ENCODE measurements at places on chromosomes 1 and 21.

GRCh38 chr1:46481961-46482360 is 7.7 kb upstream of the DMBX1 start:
- DNase-seq = no peak

- DNase-seq = no peak
Observed at GRCh38 chr1:114588196-114588689, 6.8 kb upstream of the BCAS2 start.

DNA sequence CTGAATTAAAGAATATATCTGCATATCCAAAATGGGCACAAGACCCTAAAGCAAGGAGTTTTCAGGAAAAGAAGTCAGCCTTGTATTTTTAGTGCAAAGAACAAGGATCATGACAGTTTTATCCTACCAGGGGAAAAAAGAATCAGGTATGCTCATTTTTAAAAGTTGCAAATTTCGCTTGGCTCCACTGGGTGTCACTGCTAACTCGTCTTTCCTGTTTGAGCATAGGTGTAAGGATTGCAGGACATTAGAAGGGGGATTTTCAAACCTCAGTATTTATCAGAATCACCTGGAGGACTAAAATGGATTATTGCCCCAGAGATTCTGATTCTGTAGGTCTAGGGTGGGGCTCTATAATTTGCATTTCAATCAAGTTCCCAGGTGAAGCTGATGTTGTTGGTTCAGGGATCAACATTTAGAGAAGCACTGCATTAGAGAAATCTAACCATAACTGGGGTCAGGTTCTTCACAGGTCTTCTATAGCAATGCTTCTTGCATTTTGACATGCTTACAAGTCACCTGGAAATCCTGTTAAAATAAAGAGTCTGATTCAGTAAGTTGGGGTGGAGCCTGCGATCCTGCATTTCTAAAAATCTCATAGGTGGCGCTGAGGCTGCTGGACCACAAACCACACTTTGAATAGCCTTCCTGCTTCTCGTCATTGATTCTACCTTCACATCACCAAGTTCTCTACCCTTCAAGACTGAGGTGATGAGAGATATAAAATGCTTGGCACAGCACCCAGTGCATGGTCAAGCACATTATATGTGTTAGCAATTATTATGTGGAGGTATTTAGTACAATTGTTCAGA is 39.6 kb downstream of the NUF2 start:
- no peak for DNase-seq

- DNase-seq = no peak
Observed at GRCh38 chr1:92004129-92004528, 25.7 kb upstream of the EPHX4 start.

GRCh38 chr1:34845131-34845901 is 14.2 kb downstream of the SMIM12 start:
- DNase-seq = no peak

GRCh38 chr1:214747050-214747635 is 144.1 kb downstream of the CENPF start:
- no peak for DNase-seq

GRCh38 chr1:12615159-12615864 is 2.7 kb downstream of the DHRS3 start:
- DNase-seq = no peak

GRCh38 chr1:87796471-87796901 is 467.8 kb downstream of the LMO4 start:
- DNase-seq = no peak

DNA sequence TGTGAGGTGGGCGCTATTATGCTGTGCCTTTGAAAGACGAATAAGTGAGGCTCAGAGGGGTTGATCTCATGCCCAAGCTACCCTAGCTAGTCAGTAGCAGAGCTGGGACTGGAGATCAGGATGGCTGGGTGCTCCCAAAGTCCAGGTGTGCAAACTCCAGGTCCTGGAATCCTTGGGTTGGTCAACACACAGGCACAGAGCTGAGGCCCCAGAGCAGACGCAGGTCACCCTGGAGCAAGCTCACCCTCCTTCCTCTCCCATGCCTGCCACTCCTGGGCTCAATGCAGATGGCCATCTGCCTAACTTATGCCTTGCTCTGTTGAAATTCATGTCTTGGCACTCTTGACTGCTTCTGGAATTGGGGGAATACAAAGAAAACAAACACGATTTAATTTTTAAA is 587.2 kb downstream of the PTPRU start:
- no peak for DNase-seq

GRCh38 chr1:154822717-154823116 is 47.4 kb downstream of the KCNN3 start:
- DNase-seq = no peak

GRCh38 chr1:240646571-240647240 is 34.8 kb upstream of the GREM2 start:
- no peak for DNase-seq

GRCh38 chr1:16181887-16182719 is 26.2 kb upstream of the EPHA2 start:
- DNase-seq = peak; percentile 80

DNA sequence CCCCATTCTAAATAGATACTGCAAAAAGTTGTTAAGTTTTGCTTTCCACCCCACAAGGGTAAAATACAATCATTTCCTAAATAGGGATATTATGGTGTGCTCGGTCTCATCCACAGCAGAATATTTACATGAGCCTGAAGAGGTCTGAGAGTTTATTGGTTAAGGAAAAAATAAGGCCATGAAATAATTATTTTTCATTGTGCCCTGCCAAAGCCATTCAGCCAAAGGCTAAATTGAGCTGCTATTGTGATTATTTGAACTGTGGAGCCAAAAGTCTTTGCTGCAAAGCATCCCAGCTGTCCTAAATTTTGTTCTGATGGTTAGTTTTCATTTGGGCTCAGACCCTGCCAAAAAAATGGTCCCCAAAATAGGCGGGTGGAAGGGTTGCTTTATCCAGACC is 298.7 kb upstream of the ESRRG start:
- no peak for DNase-seq

DNA sequence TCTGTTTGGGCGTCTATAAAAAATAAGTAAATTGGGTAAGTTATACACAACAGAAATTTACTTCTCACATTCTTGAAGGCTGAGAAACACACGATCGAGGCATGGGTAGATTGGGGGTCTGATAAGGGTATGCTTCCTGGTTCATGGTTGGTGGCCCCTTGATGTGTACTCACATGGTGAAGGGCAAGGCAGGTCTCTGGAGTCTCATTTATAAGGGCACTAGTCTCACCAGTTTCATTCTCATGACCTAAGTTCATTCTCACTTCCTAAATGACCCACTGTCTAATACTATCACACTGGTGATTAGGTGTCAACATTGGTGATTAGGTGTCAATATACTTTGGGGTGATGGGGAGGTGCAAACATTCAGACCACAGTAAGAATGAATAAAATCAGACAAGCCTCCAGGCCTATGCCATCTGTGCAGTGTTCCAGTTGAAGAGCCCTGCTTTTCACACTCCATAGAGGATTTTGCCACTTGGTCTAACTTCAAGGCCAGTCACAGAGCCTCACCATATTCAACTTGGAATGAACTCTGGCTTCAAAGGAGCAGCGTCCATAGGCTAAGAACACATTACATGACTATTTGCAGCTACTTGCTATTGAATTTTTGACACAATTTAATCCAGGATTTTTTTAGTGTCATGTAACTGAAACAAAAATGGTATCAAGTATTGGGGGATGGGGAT is 2.5 kb upstream of the GBP4 start:
- DNase-seq = no peak

GRCh38 chr21:25956993-25957714 is 213.4 kb downstream of the APP start:
- DNase-seq = peak; percentile 66

DNA sequence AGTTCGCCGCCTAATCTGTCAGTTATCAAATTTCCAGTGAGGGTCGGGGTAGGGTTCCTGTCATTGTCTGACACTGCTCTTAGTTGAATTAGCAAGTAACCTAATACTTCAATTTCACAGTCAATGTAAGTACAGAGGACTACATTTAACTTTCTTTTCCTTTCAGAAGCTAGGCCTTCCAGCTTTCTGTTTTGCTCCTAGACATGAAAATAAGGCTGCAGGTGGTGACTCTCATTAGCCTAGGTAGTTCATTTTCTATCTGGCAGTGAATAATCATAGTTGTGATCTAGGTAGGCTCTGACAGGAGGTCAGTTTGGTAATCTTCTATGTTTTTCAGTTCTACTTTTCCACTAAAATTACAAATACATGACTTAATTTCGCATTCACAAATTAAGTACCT is 783.1 kb downstream of the MRPL39 start:
- no peak for DNase-seq

DNA sequence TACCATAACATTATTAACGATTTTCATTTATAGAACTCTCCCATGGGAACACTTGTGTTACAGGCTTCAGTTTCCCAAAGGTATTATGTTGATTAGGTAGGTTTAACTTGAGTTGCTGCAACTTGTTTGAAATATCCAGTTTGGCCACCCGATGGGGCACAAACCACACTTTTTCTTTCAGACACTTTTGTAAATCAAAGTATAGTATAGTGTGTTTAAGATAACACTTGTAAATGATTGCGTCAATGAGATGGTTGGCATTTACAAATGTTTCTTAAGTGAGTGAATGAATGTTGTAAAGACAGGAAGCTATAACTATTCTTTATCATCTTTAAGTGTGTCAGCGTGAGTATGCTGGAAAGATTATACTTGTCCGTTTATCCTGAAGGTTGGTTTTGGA is 4.3 kb downstream of the XPR1 start:
- no peak for DNase-seq

DNA sequence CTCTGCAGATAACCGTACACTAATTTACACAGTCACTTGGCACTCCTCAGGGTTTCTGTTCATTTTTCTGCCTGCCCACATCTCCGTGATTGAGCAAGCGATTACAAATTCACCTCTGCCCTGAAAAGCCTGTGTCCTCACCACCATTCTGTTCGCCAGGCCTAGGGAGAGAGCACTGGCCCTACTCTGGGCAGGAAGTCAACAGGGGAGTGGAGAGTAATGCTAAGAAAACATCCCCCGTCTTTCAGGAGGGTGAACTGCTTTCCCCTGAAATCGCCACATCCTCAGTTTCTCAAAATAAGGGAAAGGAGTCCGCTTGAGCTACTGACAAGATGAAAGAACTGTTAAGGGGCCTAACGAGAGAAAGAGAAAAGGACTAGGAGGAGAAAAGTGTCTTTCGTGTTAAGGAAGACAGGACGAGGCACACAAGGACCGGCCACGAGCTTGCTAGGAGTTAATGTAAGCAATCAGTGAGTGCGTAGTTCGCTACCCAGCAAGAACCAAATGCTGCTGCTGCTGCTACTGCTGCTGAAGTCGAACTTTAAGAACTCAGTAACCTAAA is 632 bp downstream of the PEX19 start:
- no peak for DNase-seq

DNA sequence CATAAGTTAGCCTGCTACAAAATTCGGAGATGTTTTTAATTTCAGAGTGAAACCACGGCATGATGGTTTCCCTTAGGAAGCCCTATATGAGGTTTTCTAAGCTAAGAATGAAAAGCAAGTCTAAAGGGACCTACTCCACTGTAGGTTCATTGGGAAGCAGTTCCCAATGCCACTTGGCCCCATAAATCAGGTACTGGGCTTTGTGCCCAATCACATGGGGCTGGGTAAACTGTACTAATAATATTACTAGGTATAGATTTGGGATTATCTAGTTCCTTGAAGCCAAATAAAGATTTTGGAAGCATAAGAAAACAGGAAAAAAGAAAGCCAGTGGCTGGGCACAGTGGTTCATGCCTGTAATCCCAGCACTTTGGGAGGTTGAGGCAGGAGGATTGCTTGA is 19.1 kb upstream of the ANGPTL7 start:
- no peak for DNase-seq

DNA sequence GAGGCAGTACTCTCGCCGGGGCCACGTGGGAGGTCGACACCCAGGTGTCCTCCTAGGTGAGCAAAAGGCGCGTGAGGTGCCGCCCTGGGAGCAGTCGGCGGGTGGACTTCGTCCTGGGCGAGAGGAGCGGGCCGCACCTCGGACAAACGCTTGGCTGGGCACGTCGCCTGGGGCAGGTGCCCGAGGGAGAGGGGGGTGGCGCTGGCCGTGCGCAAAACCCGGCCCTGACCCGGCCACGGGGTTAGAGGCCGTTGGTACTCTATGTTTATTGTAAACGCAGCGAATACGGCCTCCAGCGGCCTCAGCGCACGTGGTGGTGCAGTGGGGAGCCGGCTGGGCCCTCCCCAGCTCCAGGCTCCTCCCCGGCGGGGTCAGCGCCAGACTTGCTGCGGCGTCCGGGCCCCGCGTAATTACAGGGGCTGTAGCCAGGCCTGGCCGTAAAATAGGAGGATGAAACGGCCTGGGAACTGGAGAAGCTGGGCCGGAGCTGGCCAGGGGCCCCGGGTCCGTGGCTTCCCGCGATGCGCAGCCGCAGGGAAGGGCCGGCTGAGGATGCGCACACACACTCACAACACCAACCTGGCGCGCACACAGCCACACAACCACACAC is 1.6 kb upstream of the EFNA1 start:
- DNase-seq = no peak

GRCh38 chr21:15472108-15473040 is 257.4 kb upstream of the USP25 start:
- DNase-seq = no peak

- DNase-seq = no peak
Observed at GRCh38 chr1:211495584-211495983, 3.6 kb upstream of the RD3 start.

DNA sequence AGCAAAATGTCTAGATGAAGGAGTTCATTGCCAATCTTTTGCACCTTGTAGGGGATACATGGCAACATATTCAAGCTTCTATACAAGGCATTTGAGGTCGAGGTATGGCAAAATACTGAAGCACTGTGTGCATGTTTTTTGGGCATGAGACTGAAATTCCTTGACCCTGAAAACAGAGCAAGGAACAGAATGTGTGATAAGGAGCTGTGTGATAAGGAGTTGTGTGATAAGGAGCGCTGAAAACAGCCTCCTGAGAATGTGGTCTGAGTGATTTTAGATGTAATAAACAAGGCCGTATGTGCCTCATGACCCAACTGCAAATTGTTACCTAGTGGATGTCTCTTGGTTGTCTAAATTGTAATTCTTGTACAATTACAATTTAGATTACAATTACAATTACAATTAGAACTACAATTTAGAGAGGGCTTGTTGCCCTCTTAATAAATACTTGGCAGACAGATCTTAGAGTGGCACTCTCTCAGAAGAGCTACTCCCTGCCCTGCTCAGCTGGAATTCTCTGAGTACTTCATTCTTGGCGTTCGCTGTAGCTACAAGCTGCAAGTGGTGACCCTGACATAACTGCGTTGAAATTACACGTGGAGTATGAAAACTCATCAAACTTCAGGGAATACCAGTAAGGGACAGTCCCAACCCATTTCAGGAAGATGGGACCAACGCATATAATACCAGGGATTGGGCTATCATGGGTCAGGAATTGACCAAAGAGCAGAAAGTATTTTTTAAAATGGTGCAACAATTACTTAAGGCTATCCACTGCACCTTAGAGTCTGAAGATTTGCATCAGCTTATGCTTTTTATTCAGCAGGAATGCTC is 20.0 kb upstream of the ITLN1 start:
- DNase-seq = no peak
